ENCODE measurements at places on chromosomes 7 and 10.

DNA sequence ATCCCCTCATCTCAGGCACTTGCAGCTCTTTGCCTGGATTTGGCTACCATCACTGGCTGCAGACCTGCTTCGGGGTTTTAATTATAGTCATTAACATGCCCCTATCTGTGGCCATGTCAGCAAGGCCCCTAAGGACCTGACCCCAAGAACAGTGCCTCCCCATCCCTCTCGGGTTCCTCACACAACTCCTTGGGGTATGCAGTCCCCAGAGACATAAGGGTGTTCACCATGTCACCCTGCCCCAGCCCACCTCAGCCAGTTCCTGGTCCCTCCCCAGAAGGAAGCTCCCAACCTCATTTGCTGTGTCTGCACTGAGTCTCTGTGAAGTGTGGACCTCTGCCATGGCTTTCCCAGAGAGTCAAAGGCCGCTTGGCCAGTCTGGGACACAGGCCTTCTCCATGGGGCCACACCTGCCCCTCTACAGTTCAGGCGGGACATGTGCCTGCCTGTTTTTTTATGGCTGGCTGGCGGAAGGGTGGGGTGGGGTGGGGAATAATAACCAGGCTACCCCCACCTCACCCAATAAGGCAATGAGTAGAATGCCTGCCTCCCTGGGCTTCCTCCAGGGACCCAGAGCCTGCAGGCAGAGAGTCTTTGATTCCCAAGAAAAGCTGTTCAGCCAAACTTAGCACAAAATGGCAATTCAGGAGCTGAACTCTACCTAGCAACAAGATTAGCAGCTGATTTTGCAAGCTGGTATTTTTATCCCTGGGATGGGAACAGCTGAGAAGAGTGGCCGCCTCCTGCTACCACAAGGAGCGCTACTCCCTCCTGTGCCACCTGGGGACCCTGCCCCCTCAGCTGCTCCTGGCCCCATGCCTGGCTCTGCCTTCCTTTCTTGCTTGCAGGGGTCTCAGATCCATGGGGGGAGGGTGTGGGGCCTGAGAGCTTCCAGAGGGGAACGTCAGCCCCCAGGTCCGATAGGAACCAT, 23.7 kb upstream of the CAMK2B start:
- DNase-seq: peak; percentile 8

DNA sequence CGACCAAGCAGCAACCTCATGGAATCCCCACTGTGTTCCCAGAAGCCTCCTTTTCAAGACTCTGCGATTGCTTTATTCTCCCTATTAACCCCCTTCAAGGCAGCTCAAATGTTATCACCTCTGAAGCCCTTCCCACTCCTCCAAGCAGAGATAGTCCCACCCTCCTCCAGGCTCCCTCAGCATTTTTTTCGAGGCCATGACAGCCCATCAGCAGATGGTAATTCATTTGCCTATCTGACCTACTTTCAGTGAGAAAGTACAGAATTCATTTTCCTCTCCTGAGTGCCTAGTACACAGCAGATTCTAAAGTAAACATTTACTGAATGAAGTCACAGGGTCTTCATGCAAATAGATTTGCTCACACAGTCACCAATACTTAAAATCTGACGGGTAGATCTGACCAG, 47.8 kb downstream of the HERPUD2 start:
- DNase-seq: peak; percentile 74

DNA sequence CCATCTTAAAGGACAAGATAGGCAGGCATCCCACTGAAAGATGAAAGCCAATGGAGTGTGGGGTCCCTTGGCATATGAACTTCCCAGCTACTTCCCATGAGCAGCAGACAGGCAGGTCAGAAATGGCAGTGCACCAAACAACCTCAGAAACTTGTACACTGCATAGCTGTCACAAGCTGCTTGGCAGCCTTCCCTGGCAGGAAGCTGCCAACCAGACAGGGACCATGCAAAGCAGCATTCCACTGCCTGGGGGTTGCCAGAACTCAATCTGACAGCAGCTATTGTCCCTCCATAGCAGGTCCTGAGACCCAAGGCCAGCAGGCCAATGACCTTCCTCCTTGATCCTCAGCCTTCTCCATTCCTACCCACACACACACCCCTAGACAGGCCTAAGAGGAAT, 139.5 kb downstream of the PLCE1 start:
- no peak for DNase-seq

GRCh38 chr10:31146491-31147209, 115.0 kb upstream of the ZNF438 start:
- DNase-seq: no peak

DNA sequence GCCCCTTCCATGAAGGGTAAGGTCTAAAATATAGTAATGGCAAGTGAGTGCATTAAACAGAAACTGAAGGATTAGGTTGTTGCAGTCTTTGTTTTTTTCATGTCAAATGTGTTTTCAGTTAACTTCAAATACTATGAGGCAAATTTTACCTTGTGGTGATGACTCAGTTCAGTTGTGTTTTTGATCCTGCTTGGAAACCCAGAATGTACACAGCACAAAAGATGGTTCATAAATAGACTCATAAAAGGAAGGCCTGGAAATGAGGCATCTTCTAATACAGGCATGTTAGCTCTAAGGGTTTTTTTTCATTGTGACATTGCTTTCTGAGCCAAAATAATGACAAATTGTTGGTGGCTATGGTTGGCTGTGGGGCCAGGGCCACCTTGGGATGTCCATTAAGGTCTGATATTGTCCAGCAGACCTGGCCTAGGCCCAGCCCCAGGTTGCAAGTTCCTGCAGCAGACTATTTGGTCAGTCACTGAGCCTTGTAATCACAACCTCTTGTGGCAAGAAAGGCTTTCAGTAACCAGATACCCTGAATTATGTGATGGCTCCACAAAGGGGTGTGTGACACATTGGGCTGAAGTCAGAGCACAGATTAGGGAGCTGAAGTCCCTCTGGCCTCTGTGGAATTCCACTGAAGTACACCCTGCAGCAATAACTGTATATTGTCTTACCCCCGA, 69.0 kb upstream of the SAMD8 start:
- DNase-seq: no peak

DNA sequence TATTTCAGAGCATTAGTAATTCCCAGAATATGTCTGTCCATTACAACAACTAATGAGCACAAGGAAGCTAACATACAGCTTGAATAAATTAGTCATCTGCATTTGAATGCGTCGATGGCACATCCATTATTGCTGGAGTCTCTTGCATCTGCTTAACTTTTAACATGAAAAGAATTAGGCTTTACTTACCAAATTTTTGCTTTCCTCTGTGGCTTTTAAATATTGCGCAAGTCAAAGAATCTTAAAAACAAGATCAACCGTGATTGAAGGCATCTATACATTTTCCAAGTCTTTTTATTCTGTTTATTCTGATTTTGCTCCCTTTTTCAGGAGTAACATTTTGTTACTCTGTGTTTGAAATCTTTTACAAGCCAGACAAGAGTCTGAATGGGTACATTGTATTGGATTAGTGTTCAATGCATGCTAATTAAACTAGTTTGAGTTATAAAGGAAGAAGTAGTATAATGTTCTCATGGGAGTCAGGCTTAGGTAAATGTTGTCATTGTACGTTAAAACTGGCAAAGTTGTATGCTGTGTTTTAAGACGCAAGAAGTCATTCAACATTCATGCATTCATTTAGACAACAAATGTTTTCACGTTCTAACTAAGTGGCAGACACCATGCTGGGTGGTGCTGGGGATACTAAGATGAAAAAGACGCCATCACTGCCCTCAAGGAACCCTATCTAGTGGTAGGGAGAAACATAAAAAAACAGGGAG, 4.0 kb upstream of the CACNB2 start:
- DNase-seq: peak; percentile 45

GRCh38 chr7:28348636-28349035, 63.7 kb upstream of the CREB5 start:
- no peak for DNase-seq
